ENCODE measurements at places on chromosomes 2 and 18.

- DNase-seq, result no peak
These were observed 187.1 kb downstream of the TCF4 start for GRCh38 chr18:55400590-55401541.

- DNase-seq, result no peak
These were observed 373.9 kb downstream of the GPD2 start for GRCh38 chr2:156810094-156810493.

DNA sequence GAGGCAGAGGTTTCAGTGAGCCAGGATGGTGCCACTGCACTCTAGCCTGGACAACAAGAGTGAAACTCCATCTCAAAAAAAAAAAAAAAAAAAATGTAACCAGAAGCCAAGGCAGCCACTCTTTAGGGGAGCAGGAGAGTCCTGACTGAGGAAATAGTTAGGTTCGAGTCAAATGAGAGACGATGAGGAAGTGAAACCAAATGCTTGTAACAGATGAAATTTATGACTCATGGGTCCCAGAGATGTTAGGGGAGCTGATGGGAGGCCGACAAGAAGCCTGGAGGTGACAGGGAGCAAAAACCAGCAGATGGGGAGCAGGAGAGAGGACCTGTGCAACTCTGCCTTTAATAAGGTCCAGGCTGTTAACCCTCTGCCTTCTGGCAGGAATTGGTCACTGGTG, 756.1 kb upstream of the DDX18 start:
- no peak for DNase-seq

DNA sequence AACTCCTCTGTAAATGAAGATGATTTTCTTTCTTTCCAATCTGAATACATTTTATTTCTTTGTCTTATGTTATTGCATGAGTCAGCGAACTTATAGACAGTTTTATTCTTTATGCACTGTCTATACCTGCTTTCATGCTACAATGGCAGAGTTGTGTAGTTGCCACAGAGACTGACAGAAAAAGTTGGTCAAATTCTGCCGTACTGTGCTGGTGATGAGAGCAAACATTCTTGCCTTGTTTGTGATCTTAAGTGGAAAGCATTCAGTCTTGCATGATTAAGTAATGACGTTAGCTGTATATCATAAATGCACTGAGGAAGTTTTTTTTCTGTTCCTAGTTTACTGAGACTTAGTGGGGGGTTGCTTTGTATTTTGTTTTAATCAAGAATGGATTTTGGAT, 32.9 kb downstream of the ZC3H15 start:
- DNase-seq, result no peak

DNA sequence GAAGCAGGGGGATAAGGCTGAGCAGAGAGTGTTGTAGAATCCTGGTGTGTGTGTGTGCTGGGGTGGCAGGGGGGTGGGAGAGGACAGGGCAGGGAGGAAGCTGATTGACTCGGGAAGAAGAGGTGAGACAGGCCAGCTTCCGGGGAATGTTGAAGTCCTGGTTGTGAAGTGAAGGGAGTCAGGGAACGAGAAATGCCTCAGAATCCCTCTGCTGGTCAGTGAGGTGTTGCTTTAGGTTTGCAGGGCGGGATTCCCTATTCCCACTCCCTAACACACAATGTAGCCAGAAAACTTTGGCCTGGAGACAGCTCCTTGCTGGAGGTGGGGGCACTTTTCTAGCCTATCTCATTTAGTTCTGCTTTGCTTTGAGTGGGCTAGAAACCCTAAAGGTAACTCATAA, 265.1 kb downstream of the HAUS1 start:
- no peak for DNase-seq

DNA sequence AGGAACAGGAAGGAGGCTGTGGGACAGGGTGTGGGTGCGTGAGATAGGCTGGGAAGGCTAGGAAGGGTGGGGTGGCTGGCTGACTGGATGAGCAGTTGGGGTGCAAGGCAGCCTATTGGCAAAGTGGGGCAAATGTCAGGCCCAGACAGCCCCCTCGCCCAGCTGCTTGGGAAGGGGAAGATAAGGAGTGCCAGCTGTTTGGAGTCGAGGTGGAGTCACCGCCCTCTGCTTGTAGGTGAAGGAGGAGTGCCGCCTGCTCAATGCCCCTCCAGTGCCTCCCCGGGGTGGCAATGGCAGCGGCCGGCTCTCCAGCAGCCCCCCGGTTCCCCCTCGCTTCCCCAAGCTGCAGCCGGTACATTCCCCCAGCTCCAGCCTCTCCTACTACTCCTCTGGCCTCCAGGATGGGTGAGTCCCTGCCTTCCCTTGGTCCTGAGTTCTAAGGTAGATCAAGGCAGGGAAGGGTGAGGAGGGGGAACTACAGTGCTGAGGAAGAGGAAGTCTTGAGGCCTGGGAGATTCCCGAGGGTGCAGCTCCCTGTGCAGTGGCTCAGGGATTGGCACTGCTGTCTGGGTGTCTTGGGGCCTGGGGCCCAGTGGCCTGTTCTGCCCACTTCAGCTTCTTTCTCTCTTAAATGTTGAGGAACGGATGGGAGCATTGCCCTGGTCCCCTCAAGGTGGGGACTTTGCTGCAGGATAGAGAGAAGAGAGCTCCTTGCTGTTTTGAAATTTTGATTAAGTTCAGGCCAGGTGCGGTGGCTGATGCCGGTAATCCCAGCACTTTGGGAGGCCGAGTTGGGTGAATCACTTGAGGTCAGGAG, 13.3 kb downstream of the GAREM2 start:
- no peak for DNase-seq

GRCh38 chr2:229330952-229331351, 59.9 kb upstream of the PID1 start:
- DNase-seq, result no peak

DNA sequence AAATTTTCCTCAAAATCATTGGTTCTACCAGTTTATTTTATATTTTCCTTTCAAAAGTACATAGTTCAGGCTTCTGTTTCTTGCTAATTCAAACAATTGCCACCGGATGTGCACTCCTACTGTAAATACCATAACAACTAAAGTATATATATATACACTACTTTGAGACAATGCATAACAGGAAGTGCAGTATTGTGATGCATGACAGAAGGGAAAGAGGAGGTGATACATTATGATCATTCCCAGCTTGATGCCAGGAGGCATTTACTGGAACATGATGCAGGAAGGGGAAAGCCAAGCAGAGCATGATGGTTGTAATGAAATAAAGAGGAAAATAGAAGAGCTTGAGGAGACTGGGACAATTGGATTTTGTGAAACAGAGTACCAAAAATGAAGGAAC, 215.2 kb upstream of the NT5C1B start:
- no peak for DNase-seq

DNA sequence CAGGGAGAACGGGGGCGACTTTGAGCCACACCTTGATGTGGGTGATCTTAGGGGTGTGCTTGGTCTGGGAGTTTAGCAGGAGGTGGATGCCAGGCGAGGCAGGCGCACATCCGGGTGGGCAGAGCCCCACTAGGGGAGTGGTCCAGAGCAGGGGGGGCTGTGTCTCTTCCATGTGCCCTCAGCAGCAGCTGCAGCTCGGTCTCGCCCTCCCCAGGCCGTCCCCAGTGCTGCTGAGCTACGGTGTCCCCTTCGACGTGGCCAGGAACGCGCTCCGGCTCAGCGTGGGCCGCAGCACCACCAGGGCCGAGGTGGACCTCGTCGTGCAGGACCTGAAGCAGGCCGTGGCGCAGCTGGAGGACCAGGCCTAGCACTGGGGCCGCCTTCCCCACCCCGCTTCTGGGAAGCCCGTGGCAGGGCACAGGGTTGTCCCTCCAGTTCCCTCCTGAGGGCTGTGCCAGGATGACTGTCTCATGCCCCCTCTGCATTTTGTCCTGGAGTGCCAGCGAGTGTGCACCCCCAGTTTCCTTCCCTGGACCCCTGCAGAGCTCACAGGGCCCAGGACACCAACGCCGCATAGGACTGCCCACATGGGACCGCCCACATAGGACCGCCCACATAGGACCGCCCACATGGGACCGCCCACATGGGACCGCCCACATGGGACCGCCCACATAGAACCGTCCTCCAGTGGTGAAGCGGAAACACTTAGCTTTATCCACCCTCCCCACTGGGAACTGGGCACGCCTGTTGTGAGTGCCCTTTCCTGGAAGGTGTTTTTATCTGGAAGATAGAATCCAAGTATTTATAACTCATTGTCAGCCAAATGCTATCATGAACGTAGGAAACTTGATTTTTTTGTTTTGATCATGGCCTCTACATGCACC, 1.9 kb upstream of the ESPNL start:
- no peak for DNase-seq
